ENCODE measurements at places on chromosomes 12 and 14.

GRCh38 chr14:33689680-33690079 lies 261.2 kb downstream of the EGLN3 start:
- no peak for DNase-seq

DNA sequence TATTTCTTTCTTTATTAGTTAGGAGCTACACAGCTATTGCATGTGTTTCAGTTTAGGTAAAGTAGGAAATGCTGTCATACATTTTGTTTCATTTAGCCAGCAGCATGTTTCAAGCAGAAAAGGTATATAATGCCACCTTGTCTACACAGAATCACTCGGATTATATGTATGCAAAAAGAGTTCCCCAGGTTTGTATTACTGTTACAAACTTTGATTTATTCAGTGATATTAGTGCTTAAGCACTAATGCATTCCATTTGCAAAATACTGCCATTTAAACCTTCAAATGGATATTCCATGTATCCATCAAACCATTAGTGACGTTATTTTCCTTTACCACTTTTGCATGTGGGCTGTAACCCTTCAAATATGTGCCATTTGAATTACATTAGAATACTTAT lies 564.0 kb downstream of the RPL10L start:
- no peak for DNase-seq

DNA sequence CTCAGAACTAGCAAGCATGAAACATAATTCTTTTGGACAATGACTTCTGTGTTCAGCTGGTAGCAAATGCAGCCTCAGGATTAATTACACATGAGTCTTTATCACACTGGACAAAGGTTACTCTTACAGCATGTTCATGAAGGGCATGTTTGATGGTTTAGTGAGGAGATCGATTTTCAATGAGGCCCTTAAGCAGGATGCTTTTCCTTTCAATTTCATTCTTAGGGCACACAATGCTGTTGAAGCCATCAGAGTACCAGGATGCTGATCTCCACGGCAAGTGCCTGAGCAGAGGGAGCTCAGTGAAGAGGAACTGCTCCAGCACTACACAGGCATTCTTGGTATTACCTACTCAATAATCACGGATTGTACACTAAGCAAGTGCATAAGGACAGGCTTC lies 542.0 kb downstream of the SNAPC1 start:
- DNase-seq: no peak

- DNase-seq: no peak
These were observed 74.4 kb downstream of the ANKS1B start for GRCh38 chr12:99910342-99910741.

DNA sequence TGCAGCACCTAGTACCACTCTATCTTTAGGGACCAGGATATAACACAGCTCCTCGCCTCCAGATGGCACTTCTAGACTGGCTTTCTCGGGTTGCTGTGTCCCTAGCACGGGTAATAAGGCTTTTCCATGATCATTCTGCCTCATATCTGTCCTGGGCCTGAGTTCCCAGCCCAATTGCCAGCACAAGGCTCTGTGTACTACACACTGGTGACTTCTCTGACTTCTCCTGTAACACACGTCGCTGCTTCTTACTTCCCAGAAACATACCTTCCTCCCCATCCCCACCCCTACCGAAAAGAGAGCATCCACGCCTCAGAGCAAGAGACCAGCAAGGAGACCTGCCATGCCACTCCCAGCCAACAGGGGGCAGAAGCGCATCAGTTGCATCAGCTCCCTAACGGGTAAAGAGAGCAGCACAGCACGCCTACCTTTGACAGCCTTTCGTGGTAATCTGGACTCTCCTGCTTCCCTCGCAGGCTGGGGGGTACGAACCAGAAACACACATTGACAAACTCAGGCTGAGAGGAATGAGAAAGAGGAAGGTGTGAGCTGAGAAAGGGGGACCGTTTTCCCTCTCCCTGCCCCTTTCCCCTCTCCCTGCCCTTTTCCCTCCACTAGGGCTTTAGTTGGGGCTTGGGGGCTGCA lies 21.2 kb upstream of the ZNF740 start:
- DNase-seq: peak; percentile 61

DNA sequence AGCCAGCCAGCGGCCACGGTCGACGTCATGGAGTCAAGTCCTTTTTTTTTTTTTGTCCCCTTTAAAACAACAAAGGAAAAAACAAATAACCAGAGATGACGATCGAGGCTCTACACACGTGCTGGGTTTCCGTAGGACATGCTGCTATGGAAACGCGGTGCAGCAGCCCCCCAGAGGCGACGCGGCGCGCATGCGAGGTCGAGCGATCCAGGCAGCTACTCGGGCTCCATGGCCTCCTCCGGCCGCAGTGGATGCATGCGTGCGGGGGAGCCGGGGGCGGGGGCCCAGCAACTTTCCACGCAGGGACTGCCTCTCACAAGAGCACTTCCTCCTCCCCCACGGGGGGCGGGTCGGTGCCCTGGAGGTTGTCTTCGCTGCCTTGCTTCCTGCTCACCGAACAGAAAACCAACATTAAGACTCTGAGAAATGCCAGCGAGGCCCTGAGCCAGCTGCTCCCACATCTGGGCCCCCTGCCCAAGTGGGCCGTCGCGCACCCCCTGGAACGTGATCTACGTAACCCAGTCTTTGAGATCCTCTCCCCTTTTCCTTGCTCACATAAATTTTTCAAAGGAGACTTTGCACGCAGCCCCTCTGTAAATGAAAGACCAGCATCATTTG lies 30.7 kb downstream of the P2RX4 start:
- peak; percentile 15 for DNase-seq

GRCh38 chr14:35416108-35416750 lies 11.7 kb upstream of the NFKBIA start:
- DNase-seq: no peak

DNA sequence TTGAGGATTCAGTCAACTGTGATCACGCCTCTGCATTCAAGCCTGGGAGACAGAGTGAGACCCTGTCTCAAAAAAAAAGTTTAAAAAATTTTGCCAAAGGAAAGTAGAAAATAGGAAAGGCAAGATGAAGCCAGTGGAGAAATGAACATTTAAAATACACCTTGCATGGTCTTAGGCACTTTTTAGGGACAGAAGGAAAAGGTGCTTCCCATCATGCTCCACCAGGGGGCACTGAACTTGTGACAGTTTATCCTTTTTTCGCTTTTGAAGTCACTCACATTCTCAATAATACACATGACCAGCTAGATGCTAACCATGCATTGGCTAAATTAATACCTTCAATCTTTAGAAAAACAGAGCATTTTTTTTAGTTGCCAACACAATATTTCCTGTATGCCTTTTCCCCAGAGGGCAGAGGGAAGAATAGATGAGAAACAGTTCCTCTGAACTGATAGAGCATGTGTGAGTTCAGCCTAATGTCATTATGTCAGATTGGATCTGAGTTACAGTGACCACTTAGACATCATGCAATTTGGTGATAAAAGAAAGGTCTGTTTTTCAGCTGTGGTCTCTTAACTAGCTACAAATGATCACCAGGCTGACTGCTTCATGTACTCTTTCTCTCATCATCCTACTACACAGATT lies 221.8 kb upstream of the SSTR1 start:
- DNase-seq: peak; percentile 51

GRCh38 chr12:54561164-54561563 lies 11.8 kb downstream of the PDE1B start:
- DNase-seq: peak; percentile 52

DNA sequence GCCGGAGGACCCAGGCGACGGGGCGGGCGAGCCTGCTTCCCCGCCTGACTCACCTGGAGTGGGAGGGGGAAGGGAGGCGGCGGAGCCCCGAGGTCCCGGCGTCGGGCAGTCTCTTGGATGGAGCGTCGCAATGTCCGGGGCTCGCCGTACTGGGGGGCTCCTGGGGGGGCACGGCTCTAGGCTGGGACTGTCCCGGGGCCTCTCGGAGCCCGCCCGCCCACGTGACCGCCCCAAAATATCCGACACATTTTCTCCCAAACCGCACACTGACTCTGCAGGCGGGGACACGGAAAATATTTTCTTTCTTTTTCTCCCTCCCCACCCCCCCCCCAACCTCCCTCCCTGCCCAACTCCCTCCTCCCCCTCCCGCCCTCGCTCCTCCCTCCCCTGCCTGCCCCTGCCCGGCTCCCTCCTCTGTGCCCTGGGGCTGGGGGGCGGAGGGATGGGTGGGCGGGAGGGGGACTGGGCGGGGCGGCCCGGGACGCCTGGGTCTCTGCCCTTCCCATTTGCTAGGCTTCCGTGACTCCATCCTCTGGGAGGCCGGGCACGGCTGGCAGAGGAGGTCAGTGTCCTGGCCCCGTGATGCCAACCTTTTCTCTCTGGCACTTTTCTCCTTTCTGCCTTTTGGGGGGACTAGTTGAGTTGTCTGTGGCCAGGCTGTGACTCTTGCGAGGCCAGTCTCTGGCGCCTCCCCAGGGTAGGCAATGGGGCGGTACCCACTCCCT lies at the start of gene RARG:
RARG (minus strand) TSS at position 289 of the 725 bp plus-strand sequence. CDS start 4,664 bp downstream, outside the sequence.
- no peak for DNase-seq

DNA sequence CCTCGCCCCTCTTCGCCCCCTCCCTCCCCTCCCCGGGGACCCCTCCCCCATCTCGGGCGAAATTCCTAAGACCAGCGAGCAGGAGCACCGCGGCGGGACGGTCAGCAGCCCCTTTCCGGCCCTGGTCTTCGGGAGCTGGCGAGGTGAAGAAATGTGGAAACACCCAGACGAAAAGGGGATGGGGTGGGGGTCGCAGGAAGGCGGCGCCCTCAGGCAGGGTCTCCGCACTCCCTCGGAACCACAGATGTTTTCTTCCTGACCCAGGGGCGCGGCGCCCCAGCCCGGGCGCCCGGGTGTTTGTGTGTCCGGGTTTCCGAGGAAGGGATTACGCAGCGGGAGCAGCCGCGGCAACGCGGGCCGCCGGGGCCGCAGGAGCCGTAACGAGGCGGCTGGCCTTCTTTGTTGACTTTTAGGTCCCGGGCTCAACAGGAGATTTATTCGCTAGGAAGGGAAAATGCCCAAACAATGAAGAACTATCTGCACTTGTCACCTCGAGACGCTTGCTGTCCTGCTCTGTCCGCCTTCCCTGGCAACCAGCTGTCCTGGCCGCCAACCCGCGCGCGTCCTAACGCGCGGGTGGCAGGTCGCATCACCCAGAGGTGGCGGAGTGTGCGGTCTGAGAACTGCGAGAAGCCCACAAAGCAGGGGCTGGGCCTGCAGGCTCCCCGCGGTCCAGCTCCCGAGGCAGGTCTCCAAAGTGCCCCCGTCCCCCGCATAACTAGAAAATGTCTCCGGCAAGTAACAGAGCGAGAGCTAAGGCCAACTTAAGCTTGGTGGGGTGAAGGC lies 7.0 kb downstream of the FOXA1 start:
- no peak for DNase-seq

GRCh38 chr12:24595652-24596235 lies 353.2 kb downstream of the BCAT1 start:
- DNase-seq: no peak

- no peak for DNase-seq
These were observed 53.8 kb downstream of the C14orf132 start for GRCh38 chr14:96092936-96093335.

GRCh38 chr14:54627219-54627539 lies 60.3 kb downstream of the SAMD4A start:
- no peak for DNase-seq

DNA sequence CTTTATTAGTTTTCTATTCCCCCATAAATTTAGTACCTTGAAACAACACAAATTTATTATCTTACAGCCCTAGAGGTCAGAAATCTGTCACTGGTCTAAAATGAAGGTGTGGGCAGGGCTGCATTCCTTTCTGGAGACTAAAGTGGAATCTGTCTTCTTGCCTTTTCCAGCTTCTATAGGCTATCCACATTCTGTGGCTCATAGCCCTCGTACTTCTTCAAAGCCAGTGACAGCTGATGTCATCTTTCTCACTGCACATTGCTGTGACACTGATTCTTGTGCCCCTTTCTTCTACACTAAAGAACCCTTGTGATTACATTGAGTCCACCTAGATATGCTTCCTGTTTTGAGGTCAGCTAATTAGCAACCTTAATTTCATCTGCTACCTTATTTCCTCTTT lies 23.2 kb upstream of the DCN start:
- no peak for DNase-seq

DNA sequence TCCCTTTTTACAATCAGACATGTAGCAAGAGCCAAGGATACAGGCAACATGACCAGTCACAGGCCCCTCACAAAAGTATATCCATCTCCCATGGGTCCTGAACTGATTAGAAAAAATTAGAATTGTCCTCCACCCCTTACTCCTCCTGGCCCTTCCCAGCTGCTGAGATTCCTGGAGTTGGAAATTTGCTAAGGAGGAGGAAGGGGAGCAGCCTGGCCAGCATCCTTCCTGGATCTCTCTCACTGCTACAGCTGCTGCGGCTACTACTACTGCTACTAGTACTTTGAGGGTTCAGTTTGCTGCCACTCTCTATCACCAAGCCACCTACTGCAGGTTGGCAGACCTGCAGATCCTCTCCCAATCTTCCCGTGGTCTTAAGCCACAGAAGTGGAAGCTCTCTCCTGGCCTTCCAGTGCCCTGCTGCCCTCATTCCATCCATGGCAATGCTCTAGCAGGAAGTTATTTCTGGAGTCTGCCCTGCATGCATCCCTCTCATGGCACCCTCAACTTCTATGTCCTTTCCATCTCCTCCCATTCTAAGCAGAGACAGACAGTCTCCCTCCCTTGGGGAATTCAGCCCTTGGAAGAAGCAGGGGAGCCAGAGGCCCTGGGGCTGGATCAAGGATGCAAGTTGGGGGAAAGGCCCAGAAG lies 1.0 kb downstream of the ITGA7 start:
- no peak for DNase-seq

GRCh38 chr12:59859171-59859510 lies 263.3 kb downstream of the SLC16A7 start:
- DNase-seq: no peak

- peak; percentile 24 for DNase-seq
These were observed 89.3 kb upstream of the FGD4 start for GRCh38 chr12:32309811-32310736.

DNA sequence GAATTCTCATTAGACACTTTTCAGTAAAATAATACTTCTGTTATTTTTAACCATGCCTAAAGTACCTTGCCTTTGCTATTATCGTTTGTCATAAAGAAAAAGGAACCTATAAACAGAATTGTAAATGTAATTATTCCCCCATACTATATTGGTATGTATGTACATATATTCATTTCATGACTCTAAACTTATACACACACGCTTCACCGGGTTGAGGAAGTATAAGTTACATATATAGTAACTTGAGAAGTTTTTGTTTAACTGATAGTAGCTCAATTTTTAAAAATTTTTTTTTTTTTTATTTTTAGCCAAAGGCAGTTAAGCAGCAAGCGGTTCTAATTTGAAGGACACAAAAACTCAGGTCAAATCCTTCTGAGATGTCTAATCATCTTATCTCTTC lies 107.6 kb downstream of the PLEKHG7 start:
- no peak for DNase-seq

DNA sequence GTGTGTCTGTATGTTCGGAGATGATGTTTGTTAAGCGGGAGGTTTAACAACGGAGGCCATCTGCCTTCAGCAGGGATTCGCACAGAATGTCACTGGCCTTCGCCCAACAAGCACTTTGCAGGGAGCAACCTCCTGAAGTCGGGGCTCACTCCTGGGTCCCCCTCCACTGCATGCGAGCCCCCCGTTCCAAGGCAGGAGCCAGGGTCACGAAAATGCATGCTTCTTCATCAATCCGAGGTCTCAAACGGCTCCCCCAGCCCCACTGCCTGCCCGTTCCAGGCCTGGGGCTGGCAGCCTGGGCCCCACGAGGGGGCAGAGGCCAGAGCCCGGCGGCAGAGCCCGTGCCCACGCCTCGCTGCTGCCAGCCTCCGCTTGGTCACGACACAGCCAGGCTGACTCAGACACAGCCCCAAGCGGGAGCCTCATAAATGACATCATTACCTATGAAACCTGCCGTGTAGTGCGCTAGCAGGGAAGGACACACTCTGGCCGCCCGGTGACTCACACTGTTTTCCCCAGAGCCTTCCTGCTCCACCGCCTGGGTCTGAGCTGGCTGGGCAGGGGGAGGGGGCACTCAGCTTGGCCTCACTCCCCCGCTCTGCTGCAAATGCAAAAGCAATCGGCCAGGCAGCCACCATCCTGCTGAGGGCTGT lies 169.5 kb upstream of the RTL1 start:
- DNase-seq: peak; percentile 62
